ENCODE measurements at places on chromosomes 2 and 18.

DNA sequence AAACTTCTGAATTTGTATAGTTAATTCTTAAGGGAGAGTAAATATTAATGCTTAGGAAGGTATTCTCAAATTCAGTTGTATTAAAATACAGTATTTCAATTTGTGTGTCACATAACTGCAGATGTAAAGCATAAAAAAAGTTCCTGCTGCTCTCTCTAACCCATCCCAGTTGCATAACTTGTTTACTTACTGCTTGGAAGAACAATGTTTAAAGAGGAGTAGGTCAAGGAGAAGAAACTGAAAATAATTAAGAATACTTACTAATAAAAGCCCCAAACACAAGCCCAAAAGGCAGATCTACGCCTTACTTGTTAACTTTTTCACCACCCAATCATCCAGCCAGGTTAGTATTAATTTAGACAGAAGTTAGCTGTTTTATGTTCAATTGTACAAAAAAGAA, 81.2 kb downstream of the ORC4 start:
- DNase-seq, result no peak

DNA sequence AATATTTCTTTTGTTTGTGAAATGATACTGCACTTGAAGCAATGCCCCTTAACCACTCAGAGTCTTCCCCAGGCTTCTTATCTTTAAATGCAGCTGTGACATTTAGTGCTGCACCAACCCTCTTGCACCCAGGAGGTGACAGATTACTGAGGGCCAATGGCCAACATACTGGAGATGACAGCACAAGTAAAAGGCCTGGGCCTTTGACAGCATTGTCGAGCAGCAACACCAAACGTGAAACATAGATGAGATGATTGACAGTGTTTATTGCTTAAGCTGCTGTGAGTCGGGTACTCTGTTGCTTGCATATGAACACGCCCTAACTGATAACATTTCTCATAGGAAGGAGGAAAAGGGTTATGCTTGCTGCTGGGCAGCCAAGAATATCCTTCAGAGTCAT, 80.3 kb downstream of the THNSL2 start:
- no peak for DNase-seq

- no peak for DNase-seq
Observed at GRCh38 chr2:86015006-86015405, 90.7 kb downstream of the POLR1A start.

- DNase-seq, result no peak
Observed at GRCh38 chr2:118667964-118668363, 179.5 kb downstream of the EN1 start.

GRCh38 chr18:26565514-26565913, 17.2 kb upstream of the KCTD1 start:
- no peak for DNase-seq

GRCh38 chr2:26598336-26598995, 42.7 kb downstream of the CIB4 start:
- DNase-seq, result no peak

DNA sequence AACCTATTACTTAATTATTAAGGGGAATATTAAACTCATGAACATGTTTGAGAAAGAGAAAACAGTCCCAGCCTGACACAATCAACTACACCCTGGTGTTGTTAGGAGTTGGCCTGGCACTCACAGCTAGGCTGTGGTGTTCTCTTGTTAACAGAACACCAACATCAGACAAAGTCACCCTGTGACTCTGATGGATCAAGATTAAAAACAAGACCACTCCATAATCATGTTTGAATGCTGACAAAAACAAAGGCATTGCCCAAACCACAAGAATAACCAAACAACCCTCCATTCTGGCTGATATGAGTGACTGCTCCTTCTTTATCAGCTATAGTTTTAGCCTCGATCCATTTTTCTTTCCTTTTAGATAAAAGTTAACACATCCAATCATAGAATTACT, 3.0 kb downstream of the BOLL start:
- DNase-seq, result no peak

- DNase-seq, result peak; percentile 77
Observed at GRCh38 chr18:80109676-80110078, 615 bp downstream of the ADNP2 start.

GRCh38 chr2:174014699-174015070, 49.5 kb upstream of the SP3 start:
- DNase-seq, result peak; percentile 78

DNA sequence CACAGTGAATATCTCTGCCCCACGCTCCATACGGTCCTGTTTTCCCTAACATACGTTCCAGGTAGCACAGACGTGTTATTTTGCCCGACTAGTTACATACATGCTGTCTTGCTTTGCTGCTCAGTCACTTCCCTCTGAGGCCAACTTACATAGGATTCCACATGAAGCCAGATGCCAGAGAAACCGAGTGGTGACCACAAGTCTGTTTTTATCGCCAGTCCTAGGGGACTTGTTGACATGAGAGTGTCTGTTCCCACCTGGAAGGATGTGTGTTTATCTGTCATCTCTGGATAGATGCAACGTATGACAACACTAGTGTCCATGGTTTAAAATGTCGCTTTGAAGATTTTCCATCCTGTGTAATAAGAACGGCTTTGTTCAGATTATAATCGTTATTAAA, 32.6 kb downstream of the PMAIP1 start:
- no peak for DNase-seq

GRCh38 chr18:74249181-74249968, 42.4 kb downstream of the CYB5A start:
- DNase-seq, result no peak

- no peak for DNase-seq
Observed at GRCh38 chr2:104866122-104866864, 12.4 kb downstream of the POU3F3 start.

DNA sequence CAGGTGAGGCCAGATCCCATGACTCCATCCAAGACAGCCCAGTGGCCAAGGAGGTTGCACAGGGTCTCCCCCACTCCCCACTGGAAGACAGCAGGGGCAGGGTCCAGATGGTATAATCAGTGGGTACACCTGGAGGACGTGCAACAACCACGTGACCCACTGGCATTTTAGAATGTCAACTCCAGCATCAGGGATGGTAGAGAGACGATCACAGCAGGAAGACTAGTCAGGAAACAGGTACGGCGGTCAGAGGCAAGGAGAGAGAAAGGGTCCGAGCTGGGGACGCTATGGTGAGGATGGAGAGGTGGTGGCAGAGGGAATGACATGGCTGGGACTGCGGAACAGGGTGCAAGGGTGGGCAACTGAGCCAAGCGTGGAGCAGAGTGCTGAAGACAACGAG, 23.0 kb downstream of the SERTAD2 start:
- no peak for DNase-seq

GRCh38 chr2:36993841-36994620, 27.7 kb upstream of the STRN start:
- DNase-seq, result no peak

GRCh38 chr2:100017633-100018032, 124.8 kb downstream of the AFF3 start:
- no peak for DNase-seq

GRCh38 chr2:142778289-142778688, 99.2 kb upstream of the KYNU start:
- DNase-seq, result peak; percentile 5

DNA sequence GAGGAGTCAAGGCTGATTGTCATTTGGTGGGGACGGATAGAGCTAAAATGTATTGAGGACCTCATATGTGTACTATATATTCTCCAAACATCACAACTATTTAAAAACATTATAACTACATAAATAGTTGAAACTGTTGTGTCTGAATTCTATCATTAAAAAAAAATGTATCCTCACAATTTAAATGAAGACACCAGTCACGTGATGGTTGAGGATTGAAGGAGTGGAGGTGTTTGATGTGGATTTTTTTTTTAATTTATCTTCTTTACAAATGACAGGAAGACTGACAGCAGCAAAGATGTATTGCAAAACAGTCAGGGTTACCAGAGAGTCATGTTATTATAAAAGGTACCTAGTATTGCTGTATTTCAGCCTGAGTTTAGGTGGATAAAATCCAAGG, 30.0 kb downstream of the GNAL start:
- DNase-seq, result no peak

GRCh38 chr2:160419776-160420505, 73.7 kb downstream of the RBMS1 start:
- DNase-seq, result no peak

GRCh38 chr2:218452079-218452478, 33.2 kb downstream of the VIL1 start:
- DNase-seq, result no peak

DNA sequence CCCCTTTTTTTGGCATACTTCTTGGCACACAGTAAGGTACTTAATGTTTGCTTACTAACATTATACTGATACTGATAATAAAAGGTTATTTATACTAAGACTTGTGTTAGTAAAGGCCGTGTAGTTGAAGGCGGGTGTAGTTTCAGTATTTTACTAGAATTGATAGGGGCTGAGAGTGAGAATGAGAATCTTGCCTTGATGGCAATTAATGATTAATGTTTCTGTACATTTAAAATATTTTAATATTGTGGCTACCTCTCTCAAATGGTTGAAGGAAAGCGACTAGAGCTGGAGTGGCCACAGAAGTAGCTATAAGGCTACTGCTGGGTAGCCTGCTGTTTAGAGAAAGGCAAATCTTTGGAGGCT, 29.3 kb downstream of the PELI1 start:
- DNase-seq, result no peak

GRCh38 chr2:164717000-164717803, 95.9 kb upstream of the GRB14 start:
- peak; percentile 82 for DNase-seq

DNA sequence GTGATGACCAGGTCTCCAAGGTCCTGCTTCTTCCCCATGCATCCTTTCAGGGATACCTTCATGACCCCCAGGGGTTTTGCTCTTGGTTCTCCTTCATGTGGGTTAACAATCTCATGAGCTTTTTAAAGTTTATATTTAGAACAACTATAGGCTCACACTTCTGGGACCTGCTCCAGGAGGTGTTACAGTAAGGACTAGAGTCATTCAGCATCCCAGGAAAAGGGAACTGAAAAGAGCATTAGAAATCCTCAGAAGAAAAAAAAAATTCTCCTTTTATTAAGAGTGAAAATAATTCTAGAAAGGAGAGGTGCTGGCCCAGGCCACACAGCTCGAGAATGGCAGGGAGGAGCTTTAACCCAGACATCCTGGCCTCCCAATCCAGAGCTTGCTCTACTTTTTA, 66.5 kb downstream of the SETBP1 start:
- no peak for DNase-seq

- DNase-seq, result no peak
Observed at GRCh38 chr2:48362515-48362914, 167.4 kb upstream of the STON1 start.

DNA sequence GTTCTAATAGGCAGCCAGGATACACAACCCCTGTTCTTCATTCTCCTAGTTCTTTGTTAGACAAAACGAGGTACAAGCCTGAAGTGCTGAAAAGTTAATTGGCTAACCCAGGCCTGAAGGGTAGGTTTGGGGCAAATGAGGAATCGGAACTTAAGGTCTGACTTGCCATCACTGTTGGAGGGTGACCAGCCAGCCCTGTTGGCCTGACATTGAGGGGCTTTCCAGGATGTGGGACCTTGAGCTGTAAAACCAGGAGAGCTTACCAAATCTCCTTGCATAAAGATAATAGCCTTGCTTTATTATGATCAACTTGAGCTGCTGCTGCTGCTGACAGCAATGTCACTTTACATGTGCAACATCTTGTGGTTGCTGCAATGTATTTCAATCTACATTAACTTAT, 256.0 kb downstream of the VAPA start:
- no peak for DNase-seq

GRCh38 chr2:143252138-143252907, 123.1 kb downstream of the ARHGAP15 start:
- no peak for DNase-seq

GRCh38 chr2:233235977-233236376, 15.5 kb upstream of the ATG16L1 start:
- no peak for DNase-seq

DNA sequence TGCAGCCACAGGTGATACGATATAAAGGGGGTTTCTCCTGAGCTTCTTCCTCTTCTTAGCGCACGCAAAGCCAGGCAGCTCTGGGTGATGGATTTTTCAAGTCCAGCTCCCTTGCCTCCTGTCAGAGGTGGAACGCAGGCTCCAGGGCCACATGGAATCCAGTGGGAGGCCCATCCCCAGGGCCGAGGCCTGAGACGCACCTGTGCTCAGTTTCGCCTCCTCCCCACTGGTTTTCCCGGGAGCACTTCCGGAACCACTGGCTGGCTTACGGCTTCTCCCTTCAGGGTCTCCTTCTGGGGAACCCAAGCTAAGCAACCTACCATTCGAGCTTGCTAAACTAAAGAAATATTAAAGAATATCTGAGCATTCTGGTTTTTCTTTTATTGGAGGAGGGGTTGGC, 63.6 kb downstream of the TRAPPC12 start:
- DNase-seq, result no peak

GRCh38 chr2:15636972-15637785, 45.5 kb downstream of the DDX1 start:
- peak; percentile 66 for DNase-seq

- DNase-seq, result peak; percentile 15
Observed at GRCh38 chr2:59654710-59655109, 898.7 kb downstream of the BCL11A start.

DNA sequence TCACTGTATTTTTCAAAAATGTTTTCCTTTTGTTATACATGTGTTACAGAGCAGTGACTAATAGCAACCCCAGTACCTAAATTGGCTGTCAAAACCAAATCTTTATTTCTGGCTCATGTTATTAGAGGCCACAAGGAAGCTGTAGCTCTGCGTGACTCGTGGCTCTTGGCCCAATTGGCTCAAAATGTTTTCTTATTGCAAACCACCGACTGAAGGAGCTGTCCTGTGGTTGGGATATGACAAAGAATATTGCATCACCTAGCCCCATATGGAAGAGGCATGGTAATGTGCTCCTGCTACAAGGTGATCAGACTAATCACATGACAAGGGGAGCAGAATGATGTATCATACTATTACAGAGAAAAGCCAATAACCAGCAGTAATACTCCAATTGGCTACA, 1058.5 kb downstream of the CBLN2 start:
- DNase-seq, result no peak

DNA sequence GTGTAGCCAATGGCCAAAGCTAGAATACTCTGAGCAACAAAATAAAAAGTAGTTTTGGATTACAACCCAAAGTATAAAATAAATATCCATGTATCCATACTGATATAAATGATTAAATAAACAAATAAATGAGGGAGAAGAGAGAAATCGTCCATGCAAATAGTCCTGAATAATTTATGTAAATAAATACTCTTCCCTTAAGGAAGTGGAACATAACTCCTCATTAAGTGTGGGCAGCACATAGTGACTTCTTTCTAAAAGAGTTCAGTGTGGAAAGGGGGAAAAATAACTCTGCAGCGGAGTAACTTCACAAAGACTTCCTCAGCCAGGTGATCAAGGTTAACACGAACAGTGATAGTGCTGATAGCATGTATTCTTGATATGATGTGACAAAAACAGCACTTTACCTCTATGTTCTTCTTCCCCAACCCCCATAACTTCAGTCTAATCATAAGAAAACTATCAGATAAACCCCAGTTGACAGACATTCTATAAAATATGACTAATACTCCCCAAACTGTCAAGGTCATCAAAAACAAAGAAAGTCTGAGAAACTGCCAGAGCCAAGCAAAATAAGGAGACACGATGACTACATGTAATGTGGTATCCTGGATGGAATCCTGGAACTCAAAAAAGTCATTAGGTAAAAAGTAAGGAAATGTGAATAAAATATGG, 30.7 kb downstream of the METTL8 start:
- DNase-seq, result no peak
